Stimulated activated CD4-positive, alpha-beta T cell treated with anti-CD3 and anti-CD28 coated beads, TNF-alpha, amount 100 ng/mL, for 48 hours (primary cell): ENCODE measurements at places on chromosomes 5 and 9.

DNA sequence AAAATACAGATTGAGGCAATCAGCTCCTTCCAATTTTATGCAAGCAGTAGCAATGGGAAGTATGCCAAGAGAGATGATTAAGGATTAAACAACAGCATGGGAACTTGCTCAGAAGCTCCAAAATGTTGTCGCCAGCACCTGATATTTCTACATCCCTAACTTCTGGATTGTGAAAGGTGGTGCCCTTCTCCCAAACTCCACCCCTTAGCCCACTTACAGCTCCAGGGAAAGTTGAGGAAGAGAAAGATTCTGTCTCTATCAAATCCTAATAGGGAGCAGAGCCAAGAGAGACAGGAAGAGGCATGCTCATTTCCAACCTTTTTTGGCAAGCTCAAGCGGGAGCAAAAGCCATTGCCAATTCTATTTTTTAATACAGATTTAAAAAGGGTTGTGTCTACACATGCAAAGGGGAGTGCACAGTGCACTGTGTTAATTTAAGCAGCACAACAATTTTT is 92.4 kb upstream of the NR3C1 start:
- DNase-seq: no peak

DNA sequence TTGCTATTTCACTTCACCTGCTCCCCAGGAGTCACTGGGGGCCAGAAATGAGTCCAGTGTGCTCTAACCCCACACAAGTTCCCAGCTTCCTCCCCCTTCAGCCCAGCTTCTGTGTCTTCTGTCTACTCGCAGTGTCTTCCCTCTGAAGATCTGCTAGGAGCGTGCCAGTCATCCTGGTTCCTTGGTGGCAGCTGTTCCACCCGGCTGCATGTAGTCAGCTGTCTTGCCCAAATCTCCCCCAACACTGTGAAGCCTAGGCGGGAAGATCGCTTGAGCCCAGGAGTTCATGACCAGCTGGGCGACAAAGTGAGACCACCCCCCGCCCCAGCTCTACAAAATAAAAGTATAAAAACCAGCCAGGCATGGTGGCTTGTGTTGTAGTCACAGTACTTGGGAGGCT is 154.0 kb downstream of the GDNF start:
- DNase-seq: no peak

DNA sequence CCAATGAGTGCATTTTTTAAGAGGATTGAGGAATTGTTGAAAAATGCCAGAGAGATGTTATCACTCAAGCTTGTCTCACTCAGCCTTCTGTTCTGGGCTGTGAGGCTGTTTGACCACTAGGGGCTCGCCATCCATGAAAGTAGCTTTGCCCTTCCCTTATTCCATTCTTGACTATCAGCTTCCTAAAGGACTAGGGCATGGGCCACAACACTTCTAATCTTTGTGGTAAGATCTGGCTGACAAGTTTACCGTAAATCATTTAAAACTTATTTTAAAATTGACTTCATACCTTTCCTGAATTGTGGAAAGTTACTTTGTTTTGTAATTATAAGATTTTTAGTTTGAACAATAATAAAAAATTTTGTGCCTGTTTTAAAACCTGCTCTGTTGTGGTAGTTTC is 49.5 kb downstream of the TJP2 start:
- DNase-seq: no peak

DNA sequence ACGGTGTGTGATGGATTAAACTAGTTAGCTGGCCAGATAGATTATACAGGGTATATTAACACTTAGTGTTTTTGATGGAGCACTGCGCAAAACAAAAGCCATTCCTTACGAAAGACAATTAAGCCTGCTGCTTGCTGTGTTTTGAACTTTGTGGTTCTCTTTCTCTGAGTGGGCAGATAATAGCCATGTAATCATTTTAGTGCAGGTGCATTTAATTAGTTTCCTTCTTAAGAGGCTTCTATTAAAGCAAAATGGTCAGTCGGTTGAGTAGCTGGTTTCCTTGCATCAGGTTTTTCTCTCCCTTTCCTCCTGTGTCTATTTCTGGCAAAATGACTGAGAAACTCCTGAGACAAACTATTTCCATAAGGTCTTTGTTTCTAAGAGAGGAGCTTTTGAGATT is 512.5 kb downstream of the DMAC1 start:
- DNase-seq: no peak

- no peak for DNase-seq
Observed at GRCh38 chr9:42396318-42396717, 212.9 kb downstream of the SPATA31A6 start.

DNA sequence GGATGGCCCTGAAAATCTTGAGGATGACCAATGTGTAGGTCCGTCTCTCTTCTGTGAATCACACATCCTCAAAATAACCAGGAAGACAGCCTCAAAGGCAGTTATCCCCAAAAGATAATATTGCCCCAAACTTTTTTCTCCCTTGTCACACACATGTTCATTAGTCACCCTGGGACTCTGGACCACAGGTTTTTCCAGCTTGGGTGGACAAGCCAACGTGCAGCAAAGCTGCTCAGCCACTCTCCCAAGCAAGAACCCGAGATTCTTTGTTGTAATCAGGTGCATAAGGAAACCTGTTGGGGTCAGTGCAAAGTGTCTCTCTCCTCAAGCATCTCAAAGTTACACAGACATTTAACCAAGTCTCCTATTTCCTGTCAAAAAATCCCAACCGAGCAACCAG is 196.6 kb downstream of the GNA14 start:
- no peak for DNase-seq

- DNase-seq: no peak
Observed at GRCh38 chr5:38548064-38548759, 8.2 kb downstream of the LIFR start.

GRCh38 chr9:95989297-95989696 is 113.8 kb downstream of the ERCC6L2 start:
- DNase-seq: no peak

GRCh38 chr9:4933177-4933576 is 51.9 kb upstream of the JAK2 start:
- DNase-seq: no peak

DNA sequence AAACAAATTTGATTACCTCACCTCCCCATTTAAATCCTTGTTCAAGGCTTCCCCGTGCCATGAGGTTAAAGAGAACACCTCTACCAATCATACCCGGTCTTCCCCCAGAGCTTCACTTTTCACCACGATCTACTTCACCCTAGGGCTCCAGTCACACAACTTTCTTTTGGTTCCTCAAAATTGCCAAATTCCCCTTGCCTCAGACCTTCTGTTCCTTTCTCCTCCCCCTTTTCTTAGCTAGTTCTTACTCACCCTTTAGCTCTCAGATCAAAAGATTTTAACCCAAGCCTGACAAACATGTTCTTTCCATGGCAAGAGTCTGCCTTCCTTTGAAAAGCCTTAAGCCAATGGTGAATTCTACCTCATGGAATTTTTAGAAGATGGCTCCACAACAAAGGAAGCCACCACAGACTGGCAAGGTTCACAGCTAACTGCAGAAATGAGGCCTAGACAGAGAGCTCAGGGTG is 56.7 kb downstream of the MAPKAP1 start:
- no peak for DNase-seq

DNA sequence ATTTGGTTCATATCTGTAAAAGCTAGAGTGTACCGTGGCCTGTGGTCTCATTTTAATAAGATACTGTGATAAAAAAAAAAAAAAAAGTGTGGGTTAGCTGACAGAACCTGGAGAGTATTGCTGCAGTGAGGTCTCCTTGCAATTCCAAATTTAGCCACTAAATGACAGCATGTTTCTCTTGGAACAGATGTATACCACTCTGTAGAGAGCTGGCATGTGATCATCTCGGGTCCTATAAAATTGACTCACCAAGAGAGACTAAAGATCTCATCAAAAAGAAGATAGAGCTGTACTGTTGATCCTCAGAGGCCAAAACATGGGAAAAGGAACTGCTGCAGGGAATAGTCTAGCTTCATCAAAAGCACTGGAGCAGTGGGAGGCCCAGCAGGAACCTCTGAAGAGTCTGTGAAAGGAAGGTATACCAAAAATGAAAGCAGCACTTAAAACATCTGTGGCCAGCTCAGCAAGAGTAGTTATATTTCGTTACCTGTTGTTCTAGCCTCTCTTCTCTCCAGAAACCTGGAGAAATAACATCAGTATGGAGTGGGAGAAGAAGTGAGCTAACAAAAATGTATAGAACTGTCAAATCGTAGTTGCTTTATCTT is 826.8 kb downstream of the EFNA5 start:
- DNase-seq: no peak

GRCh38 chr9:14417237-14417636 is 103.3 kb upstream of the NFIB start:
- no peak for DNase-seq

DNA sequence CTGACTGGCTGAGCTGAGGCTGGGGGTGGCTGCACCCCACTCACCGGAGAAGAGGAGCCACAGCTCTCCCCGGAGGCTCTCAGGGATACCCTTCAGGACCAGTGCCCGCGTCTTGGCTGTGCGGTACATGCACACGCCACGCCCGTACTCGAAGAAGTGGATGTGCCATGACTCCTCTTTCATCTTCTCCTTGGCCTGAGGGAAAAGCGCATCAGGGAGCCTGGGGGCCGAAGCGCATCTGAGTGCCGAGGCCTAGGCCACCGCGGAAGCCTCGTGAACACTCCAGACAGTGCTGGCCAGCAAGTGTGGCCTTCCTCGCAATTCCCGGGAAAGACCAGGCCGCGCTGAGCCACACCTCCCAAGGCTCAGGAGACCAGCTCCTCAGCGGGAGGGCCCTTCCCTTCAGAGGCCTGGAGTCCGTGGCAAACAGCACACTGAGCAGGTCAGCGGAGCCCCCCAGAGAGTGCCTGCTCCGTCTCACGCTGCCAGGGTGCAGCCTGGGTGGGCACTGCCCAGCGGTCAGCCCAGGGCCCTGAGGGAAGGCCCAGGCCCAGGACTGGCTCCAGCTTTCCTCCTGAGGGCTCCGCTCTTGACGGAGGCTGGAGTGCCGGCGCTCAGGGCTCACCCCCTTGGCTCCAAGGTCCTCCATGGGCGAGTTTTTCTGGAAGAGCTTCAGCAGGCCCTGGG is 20.5 kb upstream of the MRNIP start:
- no peak for DNase-seq

DNA sequence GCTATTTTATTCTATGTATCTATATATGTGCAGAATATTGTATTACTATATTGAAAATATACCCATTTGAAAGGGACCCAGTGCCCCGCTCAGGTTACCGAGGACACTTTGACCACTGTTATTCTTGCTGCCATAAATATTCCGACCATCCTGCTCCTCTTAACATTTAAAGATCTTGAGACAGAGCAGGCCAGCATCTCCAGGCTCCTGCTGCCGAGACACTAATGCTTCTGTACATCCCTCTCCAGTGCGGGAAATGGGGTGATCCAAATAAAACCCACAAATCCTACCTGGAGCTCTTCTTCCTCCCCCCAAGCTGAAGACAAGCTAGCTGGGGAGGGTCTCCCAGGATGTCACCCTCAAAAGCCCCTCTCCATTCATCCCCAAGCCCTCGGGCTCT is 3.9 kb downstream of the SH3PXD2B start:
- no peak for DNase-seq

DNA sequence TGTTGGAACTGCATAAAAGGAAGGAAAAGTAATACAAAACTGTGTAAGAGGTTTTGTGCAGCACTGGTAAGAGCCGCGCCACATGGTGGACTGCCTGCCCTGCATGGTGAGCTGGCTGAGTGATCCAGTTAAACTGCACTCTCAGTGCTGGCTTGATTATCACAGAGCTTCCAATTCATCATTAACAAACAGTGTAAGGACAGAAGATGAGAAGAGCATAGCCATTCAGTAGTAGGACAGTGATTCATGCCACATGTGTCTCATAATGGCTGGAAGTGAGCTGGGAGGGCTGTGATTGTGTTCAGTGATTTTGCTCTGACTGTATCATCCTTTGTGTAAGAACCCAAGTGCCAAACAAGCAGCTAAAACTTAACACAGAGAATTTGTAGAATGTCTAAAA is 14.1 kb downstream of the ASPN start:
- DNase-seq: no peak

GRCh38 chr5:138359621-138360020 is 7.1 kb downstream of the KDM3B start:
- no peak for DNase-seq

GRCh38 chr9:4223312-4223833 is 76.5 kb downstream of the GLIS3 start:
- DNase-seq: no peak

DNA sequence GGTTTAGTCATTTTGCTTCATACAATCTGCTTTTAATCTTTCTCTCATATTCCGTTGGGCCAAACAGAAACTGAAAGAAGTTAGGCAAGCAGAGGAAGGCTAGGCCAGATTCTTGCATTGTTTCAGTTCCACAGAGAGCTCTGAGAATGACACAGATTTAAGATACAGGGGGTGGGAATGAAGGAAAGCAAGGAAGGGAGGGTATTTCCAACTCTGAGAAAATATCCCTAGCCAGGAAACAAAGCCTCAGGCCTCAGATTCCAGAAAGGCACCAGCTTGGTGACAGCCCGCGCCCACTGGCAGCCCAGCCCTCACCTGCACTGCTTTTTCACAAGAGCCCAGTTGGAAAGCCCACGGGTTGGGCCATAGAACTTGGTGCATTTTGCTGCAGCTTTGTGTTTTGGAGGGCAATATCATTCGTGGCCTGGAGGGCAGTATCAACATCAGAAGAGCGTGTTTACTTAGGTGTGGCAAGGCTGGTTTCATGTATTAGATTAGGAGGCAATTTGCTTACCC is 63.5 kb downstream of the ENC1 start:
- no peak for DNase-seq

GRCh38 chr9:114033397-114034103 is 44.5 kb downstream of the AMBP start:
- no peak for DNase-seq
